ENCODE measurements at places on chromosomes 2 and 18. TPM values are rescaled to one million over a fixed set of nuclear protein-coding genes. Genes with fewer than 3 reads are reported as not detected.

GRCh38 chr2:19362755-19363473 lies 4.5 kb upstream of the OSR1 start:
- peak overlapping the region; percentile 50 for H3K4me3 ChIP-seq
- H3K27me3 ChIP-seq: peaks cover 8% of the 10 kb centered on the region
- H3K27ac ChIP-seq: peak overlapping the region; percentile 30
- DNase-seq: peak; percentile 84

DNA sequence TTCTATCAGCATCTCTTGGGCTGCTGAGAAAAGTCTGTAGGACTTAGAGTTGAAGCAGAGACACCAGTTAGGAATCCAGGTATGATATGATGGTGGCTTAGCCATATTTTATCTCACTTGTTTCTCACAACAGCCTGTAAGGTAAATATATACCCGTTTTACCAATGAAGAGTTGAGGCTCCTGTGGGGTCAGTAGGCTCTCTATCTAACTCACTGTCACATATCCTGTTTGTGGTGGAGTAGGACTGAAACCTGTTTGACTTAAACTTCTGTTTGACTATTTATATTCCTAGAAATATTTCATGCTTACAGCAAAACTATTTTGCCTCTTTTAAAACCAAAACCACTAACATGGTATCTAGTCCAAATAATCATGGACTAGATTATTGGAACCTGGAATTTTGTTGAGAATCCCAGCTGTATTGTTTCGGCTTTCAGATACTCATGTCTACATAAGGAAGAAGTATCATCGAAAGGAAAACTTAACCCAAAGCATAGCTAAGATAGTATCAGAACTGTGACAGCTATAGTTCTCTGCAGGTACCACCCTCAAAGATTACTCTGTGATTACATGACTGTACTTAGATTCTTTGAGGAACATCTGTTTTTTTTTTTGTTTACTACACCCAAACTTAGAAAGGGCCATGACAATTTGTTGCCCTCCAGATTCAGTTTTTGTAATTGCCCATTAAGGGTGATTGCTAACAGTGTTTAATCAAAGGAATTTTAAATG lies 216.1 kb upstream of the THUMPD2 start:
- H3K27ac ChIP-seq: no peak overlapping the region
- H3K36me3 ChIP-seq: no peaks in the 10 kb centered on the region
- no peaks in the 10 kb centered on the region for H3K4me1 ChIP-seq
- H3K4me3 ChIP-seq: no peak overlapping the region
- DNase-seq: no peak

The OSR1 gene
- 0.51 TPM for total RNA-seq

The SPATA3 gene
- not detected for total RNA-seq

The CYP27C1 gene
- total RNA-seq: not detected

GRCh38 chr2:147910990-147911473 lies 66.2 kb downstream of the ACVR2A start:
- no peaks in the 10 kb centered on the region for H3K27me3 ChIP-seq
- no peak overlapping the region for H3K4me3 ChIP-seq
- H3K36me3 ChIP-seq: no peaks in the 10 kb centered on the region
- no peak for DNase-seq

The SMPD4 gene
- 19.0 TPM for total RNA-seq

GRCh38 chr18:8300751-8301410 lies 308.4 kb upstream of the RAB12 start:
- H3K36me3 ChIP-seq: no peaks in the 10 kb centered on the region
- no peak overlapping the region for H3K27ac ChIP-seq
- no peak for DNase-seq

DNA sequence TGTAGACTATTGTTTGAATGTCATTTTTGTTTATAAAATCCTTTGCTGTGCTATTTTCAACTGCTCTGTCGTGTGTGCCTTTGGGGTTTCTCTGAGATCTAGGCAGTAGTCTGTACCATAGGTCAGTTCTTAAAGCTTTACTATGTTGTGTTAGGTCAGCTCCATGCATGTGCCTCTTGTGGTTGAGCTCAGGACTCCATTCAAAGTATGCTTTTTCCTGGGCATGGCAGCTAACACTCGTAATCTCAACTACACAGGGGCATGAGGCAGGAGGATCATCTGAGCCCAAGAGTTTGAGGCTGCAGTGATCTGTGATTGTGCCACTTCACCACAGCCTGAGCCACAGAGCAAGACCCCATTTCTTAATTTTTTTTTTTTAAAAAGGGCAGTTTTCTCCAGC lies 174.4 kb upstream of the SPHKAP start:
- no peak overlapping the region for H3K27ac ChIP-seq
- H3K27me3 ChIP-seq: no peaks in the 10 kb centered on the region
- no peaks in the 10 kb centered on the region for H3K4me1 ChIP-seq

DNA sequence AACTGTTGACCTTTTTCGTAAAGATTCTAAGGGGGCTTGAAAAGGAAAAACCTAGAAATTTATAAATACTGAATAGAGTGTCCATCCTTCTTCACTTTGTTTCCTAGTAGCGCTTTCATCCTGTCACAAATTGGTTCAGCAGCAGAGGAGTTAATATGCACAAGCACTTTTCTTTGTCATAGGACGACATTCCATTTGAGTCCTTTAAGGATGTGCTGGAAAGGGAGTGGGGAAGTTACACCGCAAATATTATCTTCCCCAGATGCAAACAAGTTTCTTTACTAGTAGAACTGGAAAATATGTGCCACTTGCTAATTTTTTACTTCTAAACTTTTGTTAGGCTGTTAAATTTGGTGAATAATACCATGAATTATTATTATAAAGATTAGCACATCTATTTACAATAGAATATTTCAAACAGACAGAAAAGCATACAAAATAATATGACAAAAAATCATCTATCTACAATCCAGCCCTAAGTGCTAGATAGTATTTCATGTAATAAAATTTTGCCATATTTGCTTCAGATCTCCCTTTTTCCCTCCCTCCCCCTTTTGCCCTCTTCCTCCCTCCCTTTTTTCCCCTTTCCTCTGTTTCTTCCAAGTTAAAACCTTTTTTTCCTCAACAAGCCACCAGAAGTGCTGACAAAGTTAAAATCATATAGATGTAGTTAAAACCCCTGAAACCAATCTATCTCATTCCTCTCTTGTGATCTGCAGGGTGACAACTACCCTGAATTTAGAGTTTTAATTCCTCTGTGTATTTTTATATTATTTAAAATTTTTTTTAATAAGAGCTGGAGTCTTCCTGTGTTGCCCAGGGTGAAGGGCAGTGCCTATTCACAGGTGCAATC lies 50.5 kb upstream of the MAP4K3 start:
- H3K4me3 ChIP-seq: no peak overlapping the region
- no peaks in the 10 kb centered on the region for H3K4me1 ChIP-seq
- H3K36me3 ChIP-seq: no peaks in the 10 kb centered on the region
- H3K27ac ChIP-seq: no peak overlapping the region

GRCh38 chr2:64226611-64227010 lies 82.4 kb upstream of the PELI1 start:
- no peaks in the 10 kb centered on the region for H3K27me3 ChIP-seq
- peaks cover 2% of the 10 kb centered on the region for H3K4me1 ChIP-seq
- H3K27ac ChIP-seq: no peak overlapping the region
- no peak for DNase-seq

DNA sequence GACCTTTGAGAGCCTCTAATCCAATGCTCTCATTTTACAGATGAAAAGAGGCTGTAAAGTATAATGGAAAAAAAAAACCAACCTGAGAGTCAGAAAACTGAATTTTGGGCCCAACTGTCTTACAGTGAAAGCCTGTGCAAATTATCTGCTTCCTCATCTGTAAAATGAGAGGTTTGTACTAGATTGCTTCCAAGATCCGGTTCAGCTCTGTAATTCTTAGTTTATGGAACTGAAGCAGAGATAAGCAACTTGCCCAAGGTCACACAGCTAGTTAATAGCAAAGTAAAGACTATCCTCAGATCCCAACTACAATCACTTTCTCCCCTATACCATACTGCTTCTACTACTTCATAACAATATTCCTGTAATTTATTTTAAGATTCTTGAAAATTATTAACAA lies 6.3 kb downstream of the TLK1 start:
- no peaks in the 10 kb centered on the region for H3K36me3 ChIP-seq
- H3K27me3 ChIP-seq: no peaks in the 10 kb centered on the region
- no peak for DNase-seq
- no peak overlapping the region for H3K27ac ChIP-seq

The LAMA1 gene
- total RNA-seq: 0.40 TPM

The TCF7L1 gene
- total RNA-seq: 8.8 TPM

DNA sequence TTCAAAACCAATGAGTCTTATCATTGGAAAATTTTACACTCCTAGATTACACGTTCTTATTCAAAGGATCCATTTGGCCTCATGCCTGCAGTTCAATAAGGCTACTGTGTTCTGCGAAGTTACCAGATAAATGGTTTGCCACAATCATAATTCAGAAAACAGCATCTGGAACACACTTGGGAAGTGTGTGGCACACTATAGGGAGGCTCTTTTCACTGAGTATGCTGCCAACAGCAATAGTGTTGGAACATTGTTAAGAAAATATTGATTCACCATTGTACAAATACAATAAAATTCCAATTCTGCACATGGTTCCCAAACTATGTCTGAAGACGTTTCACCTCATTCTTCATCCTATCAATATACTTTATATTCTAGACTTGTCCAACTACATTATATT lies 141.4 kb upstream of the DOK6 start:
- no peak overlapping the region for H3K4me3 ChIP-seq
- no peaks in the 10 kb centered on the region for H3K27me3 ChIP-seq
- no peak for DNase-seq
- H3K36me3 ChIP-seq: no peaks in the 10 kb centered on the region

Data from right lobe of liver (tissue), 6 donors.